ENCODE measurements at places on chromosomes 5 and 9.

DNA sequence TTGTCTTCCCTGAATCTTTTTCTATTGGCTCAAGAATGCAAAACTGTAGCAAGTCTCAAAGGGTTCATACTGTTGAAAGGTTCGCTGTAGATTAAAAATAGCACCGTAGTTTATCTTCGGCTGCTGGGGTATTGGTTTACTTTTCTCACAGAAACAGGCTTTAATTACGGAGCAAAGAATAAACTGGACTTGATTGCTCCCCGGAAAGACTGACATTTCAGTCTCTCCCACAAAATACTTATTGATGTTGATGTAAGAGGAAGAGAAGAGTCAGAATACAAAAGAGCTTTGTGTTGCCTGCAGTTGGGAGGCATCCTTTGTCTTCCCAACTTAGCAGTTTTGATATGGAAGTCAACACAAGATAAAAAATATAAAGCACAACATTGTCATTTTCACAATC lies 183.9 kb upstream of the DMAC1 start:
- DNase-seq, result no peak

DNA sequence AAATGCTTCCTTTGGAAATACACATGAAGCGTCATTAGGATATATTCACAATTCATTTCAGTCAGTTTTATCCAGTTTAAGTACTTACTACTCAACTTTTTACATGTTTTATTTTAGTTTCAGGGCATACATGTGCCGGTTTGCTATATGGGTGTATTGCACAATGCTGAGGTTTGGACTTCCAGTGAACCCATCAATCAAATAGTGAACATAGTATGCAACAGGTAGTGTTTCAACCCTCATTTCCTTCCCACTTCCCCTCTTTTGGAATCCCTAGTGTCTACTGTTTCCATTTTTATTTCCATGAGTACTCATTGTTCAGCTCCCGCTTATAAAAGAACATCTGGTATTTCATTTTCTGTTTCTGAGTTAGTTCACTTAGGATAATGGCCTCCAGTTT lies 74.7 kb downstream of the TMEM161B start:
- no peak for DNase-seq

DNA sequence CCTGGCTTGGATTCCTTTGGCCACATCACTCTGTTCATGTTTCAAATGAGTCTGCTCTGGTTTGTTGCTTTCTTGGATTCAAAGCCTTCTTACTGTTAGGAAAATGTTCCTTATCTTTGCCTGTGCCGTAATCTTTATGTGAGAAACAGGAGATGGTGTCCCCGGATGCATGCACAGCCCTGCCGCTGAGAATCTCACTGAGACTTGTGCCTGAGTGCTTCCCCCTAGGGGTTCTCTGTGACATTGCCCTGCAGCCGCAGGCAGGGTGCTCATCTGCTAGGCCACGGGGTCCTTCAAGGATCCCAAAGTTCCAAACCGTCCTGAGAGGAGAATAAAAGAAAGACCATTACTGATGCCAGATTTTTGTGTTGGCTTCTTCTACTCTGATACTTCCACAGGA lies 81.4 kb upstream of the ANKRD55 start:
- DNase-seq, result no peak

GRCh38 chr5:81808106-81808505 lies 57.2 kb upstream of the SSBP2 start:
- no peak for DNase-seq

GRCh38 chr9:114399381-114399780 lies 11.6 kb upstream of the AKNA start:
- DNase-seq, result no peak

DNA sequence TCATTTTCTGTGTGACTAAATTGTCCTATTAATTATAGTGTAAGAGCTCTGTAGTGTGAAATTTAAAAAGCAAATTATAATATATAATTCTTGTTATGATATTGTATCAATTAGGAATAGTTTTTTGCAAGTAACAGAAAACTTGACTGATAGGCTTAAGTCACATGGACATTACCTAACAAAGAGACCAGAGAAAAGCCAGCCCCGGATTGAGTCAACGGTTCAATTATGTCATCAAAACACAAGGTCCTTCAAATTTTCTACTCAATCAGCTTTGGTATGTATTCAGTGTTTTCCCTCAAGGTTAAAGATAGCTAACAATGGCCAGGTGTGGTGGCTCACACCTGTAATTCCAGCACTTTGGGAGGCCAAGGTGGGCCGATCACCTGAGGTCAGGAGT lies 126.7 kb upstream of the PTGER4 start:
- DNase-seq, result no peak

All from GDM1 (cell line).